ENCODE measurements at places on chromosomes 2 and 18.

- DNase-seq, result no peak
Measured at GRCh38 chr2:178066890-178067669, 5.5 kb downstream of the PDE11A start.

- DNase-seq, result no peak
Measured at GRCh38 chr18:69974365-69974764, 26.7 kb upstream of the CD226 start.

DNA sequence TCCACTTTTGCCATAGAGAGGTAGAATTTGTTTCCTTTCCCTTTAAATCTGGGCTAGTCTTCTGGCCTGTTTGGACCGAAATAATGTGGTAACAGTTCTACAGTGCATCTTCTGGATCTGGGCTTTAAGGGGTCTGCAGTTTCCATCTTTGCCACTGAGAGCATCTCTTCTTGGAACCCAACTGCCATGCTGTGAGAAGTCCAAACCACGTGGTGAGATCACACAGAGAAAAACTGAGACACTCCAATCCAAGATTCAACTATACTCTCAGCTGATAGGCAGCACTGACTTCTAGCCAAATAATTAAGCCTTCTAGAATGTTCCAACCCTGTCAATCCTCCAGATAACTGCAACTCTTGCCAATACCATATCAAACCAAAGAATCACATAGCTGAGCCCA, 261.1 kb downstream of the INSIG2 start:
- DNase-seq, result no peak

- DNase-seq, result no peak
Measured at GRCh38 chr2:16058256-16058655, 117.9 kb downstream of the MYCN start.

- no peak for DNase-seq
Measured at GRCh38 chr2:112817082-112817689, 19.4 kb downstream of the IL1B start.

DNA sequence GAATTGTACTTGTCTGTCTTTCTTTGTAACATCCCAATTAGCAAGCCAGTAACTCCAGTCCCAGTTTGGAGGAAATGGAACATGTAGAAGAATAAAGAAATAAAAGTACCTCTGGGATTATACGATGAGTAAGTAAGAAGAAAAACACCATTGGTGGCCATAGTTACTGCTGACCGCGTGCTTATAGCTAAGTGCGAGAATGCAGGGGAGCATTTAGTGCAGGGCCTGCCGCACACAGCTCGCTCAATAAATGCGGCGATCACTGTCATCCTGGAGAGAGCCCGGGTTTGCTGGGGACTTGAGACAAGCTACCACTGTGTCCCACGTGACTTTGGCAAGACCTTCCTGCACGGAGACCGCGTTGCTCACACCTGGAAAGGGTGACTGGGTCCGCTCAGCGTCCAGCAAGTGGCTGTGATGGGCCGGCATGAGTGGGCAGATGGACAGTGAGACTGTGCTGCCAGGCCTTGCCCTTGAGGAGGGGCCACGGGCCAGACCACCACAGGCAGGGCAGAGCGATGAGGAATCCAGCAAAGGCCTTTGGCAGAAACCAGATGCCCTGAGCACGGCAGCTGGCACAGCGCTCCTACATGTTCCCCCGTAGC, 54.8 kb downstream of the ADI1 start:
- no peak for DNase-seq

DNA sequence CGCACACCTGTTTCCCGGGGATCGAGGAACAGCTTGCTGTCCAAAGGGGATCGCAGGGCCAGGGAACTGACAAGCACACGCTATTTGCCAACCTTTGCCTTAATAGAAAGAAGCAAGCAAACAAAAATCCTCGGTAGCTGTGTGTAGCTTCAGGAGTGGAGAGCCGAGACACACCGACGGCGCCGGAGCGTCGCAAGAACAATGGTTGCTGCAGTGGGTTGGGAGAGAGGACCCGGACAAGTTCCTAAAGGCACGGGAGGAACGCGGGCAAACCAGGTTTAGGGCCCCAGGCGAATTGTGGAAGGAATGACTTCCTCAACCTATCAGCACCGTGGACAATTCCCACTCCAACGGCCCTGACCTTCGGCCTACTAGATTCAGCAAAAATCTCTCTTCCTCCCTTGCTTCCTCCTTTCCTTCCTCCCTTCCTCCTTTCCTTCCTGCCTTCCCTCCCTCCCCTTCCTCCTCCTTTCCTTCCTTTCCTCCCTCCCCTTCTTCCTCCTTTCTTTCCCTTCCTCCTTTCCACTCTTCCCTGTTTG, 4.9 kb upstream of the NEUROD1 start:
- no peak for DNase-seq

- no peak for DNase-seq
Measured at GRCh38 chr2:117222809-117223208, 591.7 kb upstream of the DDX18 start.

GRCh38 chr2:31762085-31762484, 181.3 kb upstream of the SRD5A2 start:
- no peak for DNase-seq

- no peak for DNase-seq
Measured at GRCh38 chr2:62156861-62157496, 38.9 kb upstream of the B3GNT2 start.

- DNase-seq, result no peak
Measured at GRCh38 chr2:128623776-128624761, 305.4 kb upstream of the HS6ST1 start.

DNA sequence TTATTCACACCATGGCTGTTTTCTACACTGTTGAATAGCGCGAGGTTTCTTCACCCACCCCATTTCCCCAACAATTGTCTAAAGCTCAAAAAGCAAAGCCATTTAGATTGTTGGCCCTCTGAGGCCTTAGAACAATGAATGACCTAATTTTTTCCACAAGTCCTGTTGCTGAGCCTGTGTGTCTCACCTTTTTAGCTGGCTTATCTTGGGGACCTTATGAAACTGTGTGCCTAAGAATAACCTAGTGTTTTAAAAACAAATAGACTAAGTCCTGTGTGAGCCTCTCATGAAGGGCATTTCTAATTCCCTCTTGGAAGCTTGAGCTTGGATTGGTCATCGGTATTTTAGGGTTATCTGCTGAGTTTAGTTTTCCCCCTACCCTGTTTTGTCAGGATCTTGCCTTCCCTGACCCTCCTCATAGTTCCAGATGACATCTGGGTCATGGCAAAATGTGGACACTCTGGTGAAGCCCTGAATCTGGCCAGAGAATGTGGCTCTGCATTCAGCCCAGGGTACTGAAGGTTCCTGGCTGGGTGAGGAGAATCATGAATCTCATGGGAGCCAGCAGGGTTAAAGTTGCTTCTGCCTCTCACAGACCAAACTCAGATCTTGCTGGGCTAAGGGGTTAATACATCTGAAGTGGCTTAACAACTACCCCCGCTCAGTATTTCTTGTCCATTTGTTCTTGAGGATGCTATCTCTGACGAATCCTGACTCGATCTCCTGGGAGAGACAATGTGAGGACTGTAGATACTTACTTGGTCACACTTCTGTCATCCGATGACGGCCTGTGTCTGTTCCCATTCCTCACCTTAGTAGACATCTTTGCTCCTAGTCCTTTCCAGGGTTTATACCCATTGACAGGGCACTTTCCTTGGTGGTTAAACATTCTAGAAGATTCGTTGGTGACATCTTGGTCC, 104.2 kb upstream of the MAP4K3 start:
- DNase-seq, result no peak

- DNase-seq, result no peak
Measured at GRCh38 chr18:50720325-50720674, 99.5 kb downstream of the MRO start.

DNA sequence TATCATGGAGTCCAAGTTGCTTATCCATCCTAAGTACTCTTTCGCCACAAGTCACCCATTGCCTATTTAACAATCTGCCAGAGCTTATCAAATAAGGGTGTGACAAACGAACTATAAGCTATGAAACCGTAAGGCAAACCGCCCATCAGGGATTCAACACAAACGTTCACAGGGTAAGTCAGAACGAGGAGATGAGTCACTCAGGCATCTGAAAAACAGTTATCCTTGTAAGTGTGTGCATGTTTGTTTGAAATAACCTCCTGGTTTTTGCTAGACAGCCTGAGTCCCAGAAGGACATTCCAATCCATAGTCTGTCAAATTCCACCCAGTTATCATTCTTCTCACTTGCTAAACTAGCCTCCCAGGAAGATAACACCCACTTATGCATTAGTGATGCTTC, 299.1 kb downstream of the PAX3 start:
- DNase-seq, result no peak

- DNase-seq, result no peak
Measured at GRCh38 chr2:86003967-86004366, 101.7 kb downstream of the POLR1A start.

- peak; percentile 40 for DNase-seq
Measured at GRCh38 chr2:218186355-218186766, 19.6 kb upstream of the CXCR1 start.

DNA sequence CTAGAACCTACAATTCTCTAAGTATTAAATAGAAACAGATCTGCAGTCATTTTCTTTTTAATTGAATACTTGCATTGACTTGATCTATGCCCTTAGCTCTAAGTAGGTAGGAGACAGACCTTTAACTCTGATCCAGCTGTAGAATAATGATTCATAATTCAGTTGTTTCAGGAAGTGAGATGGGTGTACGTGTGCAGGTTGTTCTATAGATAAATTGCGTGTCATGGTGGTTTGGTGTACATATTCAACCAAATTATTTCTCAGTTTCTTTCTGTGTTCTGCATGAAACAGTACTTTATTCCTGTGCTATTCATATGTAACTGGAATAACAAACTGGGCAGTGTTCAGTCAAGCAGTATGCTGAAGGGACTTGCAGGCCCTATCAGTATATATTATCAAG, 34.3 kb upstream of the CD226 start:
- DNase-seq, result no peak

GRCh38 chr18:27378431-27379095, 193.5 kb upstream of the CHST9 start:
- no peak for DNase-seq

DNA sequence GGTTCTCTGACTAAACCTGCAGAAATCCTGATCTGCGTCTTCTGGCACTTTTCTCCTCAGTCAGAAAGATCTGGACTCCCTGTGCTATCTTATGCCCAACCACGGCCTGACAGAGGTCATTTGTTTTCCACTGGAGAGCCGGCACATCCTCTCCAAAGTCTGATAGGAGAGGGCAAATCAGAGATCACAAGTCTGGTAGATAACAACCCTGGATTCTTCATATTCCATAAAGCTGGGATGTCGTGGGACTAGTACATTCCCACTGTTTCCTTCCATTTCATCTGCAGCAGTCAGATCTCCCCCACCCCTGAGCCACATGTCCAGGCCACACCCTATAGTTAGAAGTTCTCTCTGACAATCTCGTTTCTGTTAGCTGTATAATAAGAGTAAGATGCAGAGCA, 157.0 kb downstream of the MGAT5 start:
- no peak for DNase-seq

- no peak for DNase-seq
Measured at GRCh38 chr2:238726670-238727584, 121.0 kb upstream of the TWIST2 start.

GRCh38 chr2:238865015-238865719, 17.3 kb downstream of the TWIST2 start:
- DNase-seq, result no peak

- DNase-seq, result no peak
Measured at GRCh38 chr2:144982481-144982880, 462.6 kb upstream of the ZEB2 start.

GRCh38 chr18:80200932-80201672, 46.2 kb downstream of the PARD6G start:
- no peak for DNase-seq

DNA sequence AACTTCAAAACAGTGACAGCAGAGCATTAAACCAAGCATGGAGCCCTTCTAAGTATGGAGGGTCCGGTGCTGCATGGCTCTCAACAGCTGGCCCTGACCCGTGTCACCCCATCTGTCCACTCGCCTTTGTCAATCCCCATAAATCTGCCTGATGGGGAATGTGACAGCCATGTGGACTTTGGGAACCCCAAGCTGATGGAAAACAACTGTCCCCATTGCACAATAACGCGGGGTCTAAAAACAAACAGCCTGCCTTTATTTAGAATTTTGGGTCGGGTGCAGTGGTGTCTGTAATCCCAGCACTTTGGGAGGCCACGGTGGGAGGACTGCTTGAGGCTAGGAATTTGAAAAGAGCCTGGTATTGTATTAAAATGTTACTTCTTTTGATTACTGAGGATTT, 17.1 kb upstream of the THADA start:
- no peak for DNase-seq

DNA sequence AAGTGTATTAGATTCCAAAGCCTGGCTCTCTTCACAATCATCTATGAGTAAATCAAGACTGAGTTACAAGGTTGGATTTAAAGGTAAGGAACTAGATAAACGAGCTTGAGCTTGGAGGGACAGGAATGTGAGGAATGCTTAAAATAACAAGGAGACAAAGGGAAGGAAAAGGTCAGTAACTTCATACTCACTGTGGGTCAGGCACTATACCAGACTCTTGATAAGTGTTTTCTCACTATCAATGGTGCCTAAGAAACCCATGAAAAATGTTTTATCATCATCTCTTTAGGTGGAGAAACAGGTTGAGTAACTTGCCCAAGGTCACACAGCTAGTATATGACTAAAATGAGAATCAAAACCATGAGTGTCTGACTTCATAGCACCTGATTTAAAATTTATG, 212.1 kb downstream of the CDH2 start:
- DNase-seq, result no peak

DNA sequence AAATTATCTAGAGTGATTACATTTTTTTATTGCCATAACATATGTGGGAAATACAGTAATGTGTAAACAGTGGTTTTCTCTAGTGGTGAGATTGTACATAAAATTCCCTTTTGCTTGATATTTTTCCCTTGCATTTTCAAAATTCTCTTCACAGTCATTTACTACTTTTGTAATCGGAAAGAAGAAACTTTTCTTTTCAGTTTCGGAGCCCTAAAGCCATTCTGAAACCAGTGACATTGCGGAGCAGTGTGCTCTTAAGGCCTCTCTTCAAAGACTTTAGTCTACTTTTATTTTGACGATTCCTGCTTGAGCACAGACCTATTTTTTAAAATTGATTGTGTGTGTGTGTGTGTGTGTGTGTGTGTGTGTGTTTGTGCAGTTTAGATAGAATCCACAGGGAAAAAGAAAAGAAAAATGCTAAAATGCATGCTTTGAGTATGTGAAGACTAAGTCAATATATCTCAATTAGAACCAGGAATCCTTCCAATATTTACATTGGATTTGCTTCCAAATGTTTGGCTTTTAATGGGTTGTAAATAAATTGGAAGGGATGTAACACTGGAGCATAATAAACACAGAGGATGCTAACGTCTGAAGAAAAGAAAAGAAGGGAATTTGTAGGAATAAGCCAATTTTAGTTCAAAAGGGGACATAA, 357.4 kb downstream of the RND3 start:
- DNase-seq, result no peak

GRCh38 chr2:113700186-113700841, 56.1 kb downstream of the SLC35F5 start:
- DNase-seq, result no peak

Data from stimulated activated CD8-positive, alpha-beta memory T cell treated with anti-CD3 and anti-CD28 coated beads, Interleukin-7, amount 100 ng/mL, for 48 hours (primary cell).